ENCODE measurements at places on chromosomes 3 and 15.

- DNase-seq, result no peak
These were observed 38.2 kb upstream of the SPTBN5 start for GRCh38 chr15:41932101-41932500.

GRCh38 chr3:195703776-195704175, 17.0 kb upstream of the MUC20 start:
- no peak for DNase-seq

DNA sequence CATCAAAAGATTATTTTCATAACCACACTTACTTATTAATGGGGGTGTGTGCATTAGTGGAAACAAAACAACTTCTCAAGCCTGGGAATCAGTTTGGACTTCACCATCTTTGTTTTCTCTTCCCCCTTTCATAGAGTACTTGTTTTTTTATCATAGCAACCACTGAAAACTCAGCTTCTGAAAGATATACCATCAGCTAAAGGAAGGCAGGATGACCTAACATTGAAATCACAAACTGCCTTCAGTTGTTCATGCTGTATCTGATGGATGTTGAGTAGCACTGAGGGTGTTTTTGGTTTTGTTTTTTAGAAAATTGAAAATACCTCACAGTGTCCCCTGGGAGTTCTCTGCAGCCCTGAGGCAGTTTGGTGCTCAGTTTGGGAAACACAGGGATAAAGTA, 46.5 kb downstream of the NEK10 start:
- no peak for DNase-seq

DNA sequence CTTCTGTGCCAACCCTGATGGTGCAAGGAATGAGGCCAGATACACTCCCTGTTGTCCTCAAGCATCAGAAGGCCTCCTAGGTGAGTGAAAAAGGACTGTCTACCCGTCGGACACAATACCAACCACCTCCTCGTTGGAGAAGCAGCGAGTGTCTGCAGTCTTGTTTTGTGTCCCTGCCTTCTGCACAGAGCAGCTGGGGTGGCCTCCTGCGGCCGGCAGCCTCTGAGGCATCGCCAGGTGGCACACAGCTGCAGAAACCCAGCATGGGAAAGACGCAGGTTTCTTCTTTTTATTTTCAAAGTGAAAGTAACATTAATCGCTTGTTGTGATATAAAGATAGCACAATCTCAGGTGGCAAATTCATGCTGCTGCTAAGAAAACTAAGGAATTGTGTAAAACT, 509.9 kb downstream of the OCA2 start:
- no peak for DNase-seq

- no peak for DNase-seq
These were observed 996 bp downstream of the HCN4 start for GRCh38 chr15:73367624-73368300.

GRCh38 chr3:157204431-157204830, 44.5 kb upstream of the CCNL1 start:
- DNase-seq, result no peak

GRCh38 chr3:188241072-188241471, 87.1 kb downstream of the LPP start:
- no peak for DNase-seq

- no peak for DNase-seq
These were observed 33.8 kb downstream of the MRAS start for GRCh38 chr3:138381950-138382715.

GRCh38 chr3:25855266-25855784, 65.4 kb downstream of the OXSM start:
- DNase-seq, result no peak

- no peak for DNase-seq
These were observed 5.8 kb downstream of the TOPBP1 start for GRCh38 chr3:133655731-133656515.

GRCh38 chr15:76061700-76062099, 1.9 kb downstream of the TMEM266 start:
- DNase-seq, result no peak

GRCh38 chr15:94476686-94477085, 245.3 kb downstream of the MCTP2 start:
- no peak for DNase-seq

GRCh38 chr3:47578691-47579632, at the start of gene CSPG5:
Gene CSPG5 (minus strand): TSS chr3:47578865. CDS start chr3:47578693, 172 bp downstream.
- no peak for DNase-seq

- DNase-seq, result no peak
These were observed 18.3 kb downstream of the LMCD1 start for GRCh38 chr3:8519774-8520448.

GRCh38 chr3:185842241-185842640, 17.4 kb upstream of the IGF2BP2 start:
- DNase-seq, result no peak

DNA sequence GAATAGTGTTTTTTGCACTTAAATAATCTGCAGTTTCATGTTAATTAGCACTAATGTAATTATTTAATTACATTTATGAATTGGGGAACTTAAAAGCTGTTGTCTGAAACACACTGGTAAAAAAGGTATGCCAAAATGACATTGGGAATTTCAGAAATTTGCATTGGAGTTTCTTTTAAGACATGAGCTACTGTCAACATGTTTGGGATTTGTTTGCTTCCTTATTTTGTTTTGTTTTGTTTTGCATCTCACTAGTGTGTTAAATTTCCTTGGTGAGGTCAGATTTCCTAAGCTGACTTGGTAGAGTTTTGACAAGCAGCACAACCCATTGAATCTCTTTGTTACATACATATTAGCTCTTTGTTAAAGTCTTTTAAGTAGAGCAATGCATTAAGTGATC, 119.4 kb downstream of the IQCH start:
- DNase-seq, result no peak

- DNase-seq, result no peak
These were observed 5.9 kb downstream of the ACVR2B start for GRCh38 chr3:38459499-38460048.

GRCh38 chr3:190362258-190362657, 25.7 kb upstream of the CLDN16 start:
- no peak for DNase-seq

Measured in stimulated activated CD8-positive, alpha-beta memory T cell treated with anti-CD3 and anti-CD28 coated beads, Interleukin-15, amount 100 ng/mL, for 24 hours (primary cell).